Endodermal cell (in vitro differentiated cells): ENCODE measurements at places on chromosomes 5 and 9.

DNA sequence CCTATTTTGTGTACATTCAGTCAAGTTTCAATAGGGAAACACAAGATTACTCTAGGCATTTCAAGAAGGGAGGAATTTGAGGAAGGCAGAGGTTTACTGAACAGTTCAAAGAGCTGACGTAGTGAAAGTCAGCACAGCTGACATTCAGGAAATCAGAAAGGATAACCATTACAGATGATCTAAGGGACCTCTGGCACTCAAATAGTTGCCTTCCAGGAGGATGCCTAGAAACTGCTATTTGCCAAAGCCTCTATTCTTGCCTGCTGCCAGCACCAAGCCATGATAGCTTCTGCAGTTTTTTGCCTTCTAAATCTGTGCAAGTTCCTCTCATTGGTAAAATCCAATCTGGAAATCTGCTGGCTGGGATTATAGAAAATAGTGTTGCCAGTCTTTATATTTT, 373.1 kb downstream of the CSNK1G3 start:
- DNase-seq = no peak

- no peak for DNase-seq
Measured at GRCh38 chr9:35518981-35519679, 29.2 kb downstream of the RUSC2 start.

DNA sequence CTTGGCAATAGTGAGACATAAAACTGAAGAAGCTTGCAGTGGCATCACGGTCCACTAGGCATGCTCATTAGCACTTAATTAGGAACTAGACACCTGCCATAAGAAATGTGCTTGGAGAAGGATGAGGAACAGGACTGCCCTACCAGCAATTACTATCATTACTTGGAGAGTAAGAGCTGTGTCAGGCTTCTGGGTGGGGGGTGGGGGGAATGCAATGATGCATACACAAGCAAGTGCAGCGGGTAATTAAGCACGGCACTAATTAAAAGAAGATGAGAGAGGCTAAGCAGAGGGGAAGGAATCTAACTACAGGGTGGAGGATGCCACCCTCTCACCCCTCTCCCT, 53.1 kb downstream of the TLE1 start:
- no peak for DNase-seq

- no peak for DNase-seq
Measured at GRCh38 chr9:17942498-17942897, 363.6 kb downstream of the SH3GL2 start.

- no peak for DNase-seq
Measured at GRCh38 chr5:112883192-112883591, 22.1 kb downstream of the SRP19 start.

- no peak for DNase-seq
Measured at GRCh38 chr9:135857371-135857786, 50.0 kb downstream of the CAMSAP1 start.

DNA sequence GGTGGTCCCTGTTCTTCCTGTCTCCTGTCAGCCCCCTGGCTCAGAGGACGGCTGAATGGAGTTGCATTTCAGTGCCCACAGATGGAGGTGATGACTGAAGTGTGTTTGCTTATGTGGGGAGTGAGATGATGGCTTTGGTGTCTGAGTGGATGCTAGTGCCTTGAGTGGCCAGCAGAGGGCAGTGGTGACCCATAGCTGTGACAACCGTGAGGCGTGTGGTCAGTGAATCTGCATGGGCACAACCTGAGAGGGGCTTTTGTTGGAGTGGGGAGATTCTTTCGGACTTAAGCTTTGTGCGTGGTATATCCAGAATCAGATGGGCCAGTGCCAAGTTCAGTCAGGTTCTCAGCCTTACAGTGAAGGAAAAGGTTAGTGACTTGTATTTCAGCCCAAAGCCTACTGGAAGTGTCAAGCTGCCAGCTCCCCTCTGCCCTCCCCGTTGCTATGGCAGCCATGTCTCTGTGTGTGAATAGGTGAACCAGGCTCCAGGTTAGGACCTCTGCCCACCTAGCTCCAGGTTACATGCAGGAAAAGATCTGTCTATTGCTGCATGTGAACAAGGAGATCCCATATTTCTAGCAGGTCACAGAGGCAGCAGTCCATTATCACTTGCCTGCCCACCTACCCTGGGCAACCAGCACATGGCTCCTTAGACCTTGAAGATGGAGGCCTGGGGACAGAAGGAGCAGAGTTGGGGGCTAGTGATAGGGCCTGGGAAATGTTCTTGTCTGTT, 14.7 kb upstream of the CXXC5 start:
- peak; percentile 88 for DNase-seq

- no peak for DNase-seq
Measured at GRCh38 chr5:89211836-89212235, 328.9 kb upstream of the MEF2C start.

DNA sequence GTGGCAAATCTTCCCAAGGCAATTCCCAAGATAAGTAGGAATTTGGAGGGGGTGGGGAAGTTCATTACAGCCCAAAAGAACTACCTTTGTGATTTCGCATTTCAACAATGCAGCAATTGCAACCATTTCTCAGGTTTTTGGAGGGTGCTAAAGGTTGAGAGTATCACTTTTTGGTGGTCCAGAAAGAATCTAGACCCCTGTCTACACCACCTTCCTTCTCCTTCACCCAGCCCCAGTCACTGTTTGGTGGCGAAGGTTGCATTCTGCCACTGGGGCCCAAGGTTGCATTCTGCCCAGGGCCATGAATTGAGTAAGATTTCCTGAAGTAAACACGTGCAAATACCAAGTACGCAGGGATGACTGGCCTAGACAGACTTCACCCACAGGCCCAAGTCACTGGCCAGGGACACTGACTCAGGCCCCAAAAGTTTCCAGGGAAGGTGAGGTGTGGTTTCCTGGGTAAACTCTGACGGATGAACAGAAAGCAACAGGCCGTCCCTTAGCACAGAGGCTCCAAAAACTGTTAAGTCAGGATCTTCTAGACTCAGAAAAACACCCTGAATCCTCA, 5.7 kb downstream of the PDE6A start:
- no peak for DNase-seq

DNA sequence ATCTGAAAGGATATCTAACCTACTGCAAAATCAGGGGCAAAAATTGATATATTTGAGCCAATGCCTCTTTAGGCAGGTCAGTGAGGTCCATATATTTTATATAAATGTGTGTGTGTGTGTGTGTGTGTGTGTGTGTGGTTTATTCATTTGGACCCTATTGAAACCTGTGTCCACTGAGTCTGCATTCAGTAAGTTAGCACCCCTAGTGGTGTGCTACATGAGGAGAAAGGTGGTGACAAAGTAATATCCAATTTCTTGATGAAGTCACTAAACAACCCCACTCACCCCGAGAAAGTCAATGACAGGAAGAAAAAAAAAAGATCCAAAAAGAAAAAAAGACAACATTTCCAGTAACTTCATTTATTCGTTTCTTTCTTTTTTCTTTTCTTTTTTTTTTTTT, 4.1 kb downstream of the FBXW11 start:
- no peak for DNase-seq
